Right renal pelvis (tissue), 4 donors: ENCODE measurements at places on chromosomes 7 and 10. TPM values are rescaled to one million over a fixed set of nuclear protein-coding genes. Genes with fewer than 3 reads are reported as not detected.

Gene ATOH7
- polyA plus RNA-seq: 1.3 TPM

Gene AZGP1
- polyA plus RNA-seq: 47.6 TPM

Gene ZNF467
- polyA plus RNA-seq: 30.5 TPM

Gene CELF2
- polyA plus RNA-seq: 12.2 TPM

Gene CXCL12
- 441 TPM for polyA plus RNA-seq

Gene FAM25C
- polyA plus RNA-seq: not detected

Gene SLC18A2
- polyA plus RNA-seq: 1.5 TPM

Gene AKR1E2
- polyA plus RNA-seq: 7.6 TPM

DNA sequence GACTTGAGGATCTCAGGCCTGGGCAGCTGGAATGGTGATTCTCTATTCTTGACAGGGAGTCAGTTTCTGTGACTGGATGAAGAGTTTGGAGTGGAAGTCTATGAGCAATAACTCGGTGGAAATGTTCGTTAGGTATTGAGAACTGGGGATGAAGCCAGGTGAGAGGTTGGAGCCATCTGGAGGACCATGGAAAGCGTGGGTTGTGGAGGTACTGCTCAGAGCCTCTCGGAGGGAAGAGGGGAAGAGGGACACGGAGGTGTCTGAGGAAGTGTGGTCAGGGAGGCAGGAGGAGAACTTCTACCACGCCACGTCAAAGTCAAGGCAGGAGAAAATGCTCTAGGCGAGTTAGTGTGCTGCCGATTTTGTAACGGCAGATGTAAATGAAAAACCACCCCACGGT, 430.7 kb downstream of the DPP6 start:
- no peak for DNase-seq

- DNase-seq: no peak
Measured at GRCh38 chr10:49172061-49172776, 16.0 kb downstream of the TMEM273 start.

DNA sequence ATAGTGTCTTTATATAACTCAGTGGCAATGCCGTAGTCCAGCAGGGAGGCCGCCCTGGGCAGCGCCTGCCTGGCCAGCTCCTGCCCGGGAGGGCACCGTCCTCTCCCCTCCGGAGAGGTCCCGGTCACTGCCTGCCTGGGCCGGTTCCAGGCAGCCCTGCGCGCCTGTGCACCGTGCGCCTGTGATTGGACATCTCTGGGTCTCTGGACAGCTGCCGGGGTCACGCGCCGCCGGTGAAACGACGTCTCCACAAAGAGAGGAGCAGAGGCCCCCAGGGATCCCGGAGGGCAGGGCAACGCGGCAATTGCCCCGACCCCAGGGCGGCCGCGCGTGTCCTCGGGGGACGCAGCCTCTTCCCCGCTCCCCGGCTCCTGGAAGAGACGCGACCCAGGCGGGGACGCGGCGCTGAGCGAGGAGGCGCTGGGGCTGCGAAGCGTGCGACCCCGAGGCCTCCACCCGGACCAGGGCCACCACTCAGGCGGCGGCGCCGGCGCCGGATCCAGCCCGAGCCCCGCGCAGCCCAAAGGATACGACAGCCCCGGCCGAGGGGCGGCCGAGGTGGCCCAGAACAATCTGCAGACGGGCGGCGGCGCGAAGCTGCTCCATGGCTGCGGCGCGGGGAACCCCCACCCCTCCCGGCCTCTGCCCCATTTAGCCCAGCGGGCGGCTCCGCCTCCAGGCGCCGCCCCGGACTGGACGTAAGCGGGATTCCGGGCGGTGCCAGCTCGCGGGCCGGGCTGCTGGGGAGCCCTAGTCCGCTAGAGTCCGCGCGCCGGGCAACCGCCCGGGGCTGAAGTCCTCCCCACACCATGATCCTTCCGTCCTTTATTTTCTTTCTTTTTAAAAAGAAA, at the start of gene PHYH:
PHYH (minus strand) TSS at position 628 of the 851 bp plus-strand sequence; CDS start at position 606, 22 bp downstream.
- DNase-seq: peak; percentile 73

DNA sequence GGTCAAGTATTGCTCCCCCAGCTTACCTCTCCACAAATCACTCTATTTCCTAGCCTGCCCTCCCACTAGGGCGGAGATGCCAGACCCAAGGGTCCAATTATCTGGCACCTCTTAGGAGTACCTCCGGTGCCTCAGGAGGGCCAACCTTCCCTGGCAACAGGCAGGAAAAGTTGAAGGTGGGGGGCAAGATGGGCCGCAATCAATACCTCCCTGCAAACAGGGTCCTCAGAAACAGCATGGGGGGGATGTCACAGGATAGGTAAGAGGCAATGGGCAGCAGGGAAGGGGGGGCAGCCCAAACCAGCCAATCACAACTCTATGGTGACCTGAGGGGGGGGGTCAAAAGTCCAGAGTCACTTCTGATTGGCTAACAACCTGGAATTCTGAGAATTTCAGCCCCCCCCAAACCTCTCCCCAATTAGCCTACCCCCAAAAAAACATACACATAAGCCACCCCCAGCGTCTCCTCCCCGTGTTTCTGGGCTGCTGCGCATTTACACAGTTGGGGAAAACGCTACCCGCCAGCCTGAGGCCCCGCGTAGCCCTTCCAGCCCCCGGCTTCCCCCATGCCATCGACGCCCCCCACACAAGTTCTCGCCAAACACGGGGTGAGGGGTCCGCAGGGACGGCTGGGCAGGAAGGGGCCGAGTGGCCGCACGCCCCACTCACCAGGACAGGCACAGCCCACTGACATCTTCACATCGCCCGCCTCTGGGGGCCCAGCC, 589 bp downstream of the LDB1 start:
- DNase-seq: no peak

DNA sequence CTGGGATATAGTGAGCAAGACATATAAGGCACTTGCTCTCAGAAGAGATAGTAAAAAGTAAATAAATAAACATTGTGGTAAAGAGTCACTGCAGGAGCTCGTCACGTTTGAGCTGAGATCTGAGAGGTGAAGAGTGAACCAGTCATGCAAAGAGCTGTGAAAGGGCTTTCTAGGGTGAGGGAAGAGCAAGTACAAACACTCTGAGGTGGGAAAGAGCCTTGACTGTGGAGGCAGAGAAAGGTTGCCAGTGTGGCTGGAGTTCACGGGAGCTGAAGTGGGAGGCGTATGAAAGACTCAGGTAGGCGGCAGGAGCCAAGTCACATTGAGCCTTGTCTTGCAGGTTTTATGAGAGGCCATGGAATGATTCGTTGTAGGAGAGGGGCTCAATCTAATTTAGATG, 141.0 kb downstream of the C1GALT1 start:
- peak; percentile 12 for DNase-seq

- DNase-seq: peak; percentile 11
Measured at GRCh38 chr7:15305002-15305600, 256.7 kb downstream of the AGMO start.

DNA sequence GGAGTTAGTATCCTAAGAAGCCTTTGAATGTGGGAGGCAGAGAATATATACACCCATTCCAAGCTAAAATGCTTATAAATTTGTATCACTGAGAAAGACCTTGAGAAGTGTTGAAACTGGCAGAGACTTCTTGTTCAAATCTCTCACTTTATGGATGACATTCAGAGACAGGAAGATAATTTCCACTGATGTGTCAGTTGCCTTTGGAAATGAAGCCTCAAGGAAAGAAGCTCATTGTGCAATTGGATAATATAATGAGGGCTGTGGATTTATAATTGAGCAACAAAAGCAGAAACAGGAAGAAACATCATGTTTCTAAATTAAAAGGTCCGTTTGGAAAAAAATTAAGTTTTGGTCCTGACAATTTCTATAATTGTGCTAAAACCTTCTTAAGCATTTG, 789.9 kb upstream of the IGFBP3 start:
- no peak for DNase-seq

DNA sequence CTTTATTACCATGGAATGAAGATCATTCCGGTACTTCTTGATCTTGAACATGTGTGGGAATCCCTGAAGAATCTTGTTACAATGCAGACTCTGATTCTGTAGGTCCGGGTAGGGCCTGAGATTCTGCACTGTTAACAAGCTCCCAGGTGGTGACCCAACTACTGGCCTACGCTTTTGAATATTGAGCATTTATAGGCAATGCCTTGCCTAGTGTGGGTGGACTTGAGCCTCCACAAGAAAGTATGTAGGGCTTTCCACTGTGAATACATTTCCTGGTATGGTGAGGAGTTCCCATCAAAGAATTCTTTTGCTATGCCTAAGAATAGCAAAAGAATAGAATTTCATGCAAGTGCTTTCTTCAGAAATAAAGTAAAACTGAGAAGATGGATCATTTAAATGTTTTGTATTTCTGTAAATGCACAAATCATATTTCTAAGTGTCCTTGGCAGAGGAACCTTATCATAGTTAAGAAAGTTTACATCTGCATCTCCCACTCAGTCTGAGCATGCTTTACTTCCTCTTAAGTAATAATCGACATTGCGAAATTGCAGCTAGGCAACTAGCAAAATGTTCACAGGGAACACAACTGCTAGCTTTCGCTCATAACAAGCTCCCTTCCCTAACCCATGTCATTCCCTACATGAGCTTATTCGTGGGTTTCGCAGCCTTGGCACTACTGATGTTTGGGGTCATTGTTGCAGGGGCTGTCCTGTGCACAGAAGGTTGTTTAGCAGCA, 71.4 kb downstream of the AHR start:
- no peak for DNase-seq

- DNase-seq: peak; percentile 81
Measured at GRCh38 chr7:23470330-23471105, at the start of gene IGF2BP3. TSS of gene IGF2BP3 (minus strand) at chr7:23470491. CDS start at chr7:23470110, 381 bp downstream.

GRCh38 chr7:38300175-38300574, 26.7 kb upstream of the TARP start:
- DNase-seq: no peak

DNA sequence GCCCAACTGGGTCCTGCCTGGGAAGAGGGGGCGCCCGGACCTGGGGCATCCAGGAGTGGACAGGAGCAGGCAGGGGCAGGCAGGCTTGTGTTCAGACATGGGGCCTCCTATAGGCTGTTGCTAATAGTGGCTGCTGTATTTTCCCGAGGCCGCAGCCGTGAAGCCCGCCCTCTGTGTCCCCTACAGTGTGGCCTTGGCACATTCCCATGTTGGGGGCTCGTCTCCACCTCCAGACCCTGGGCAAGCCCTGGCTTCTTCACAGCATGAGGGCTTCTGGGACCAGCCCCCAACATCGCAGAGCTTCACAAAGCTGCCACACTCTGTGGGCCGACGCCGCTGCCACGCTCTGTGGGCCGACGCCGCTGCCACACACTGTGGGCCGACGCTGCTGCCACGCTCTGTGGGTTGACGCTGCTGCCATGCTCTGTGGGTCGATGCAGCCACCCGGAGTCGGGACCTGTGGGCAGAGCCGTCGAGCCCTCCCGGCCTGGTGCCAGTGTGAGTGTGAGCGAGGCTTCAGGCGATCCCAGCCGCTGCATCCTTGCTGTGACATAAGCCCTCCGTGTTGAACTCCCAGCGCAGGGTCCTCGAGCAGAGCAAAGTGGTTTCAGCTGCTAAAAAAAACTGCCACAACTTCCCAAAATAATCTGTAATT, 109.0 kb downstream of the INPP5A start:
- DNase-seq: no peak

GRCh38 chr7:86978808-86979506, 80.5 kb downstream of the ELAPOR2 start:
- DNase-seq: no peak

GRCh38 chr7:100629117-100629716, 12.1 kb downstream of the TFR2 start:
- no peak for DNase-seq
